ENCODE measurements at places on chromosomes 4 and X. TPM values are rescaled to one million over a fixed set of nuclear protein-coding genes. Genes with fewer than 3 reads are reported as not detected.

The TDO2 gene
- 0.26 TPM for total RNA-seq

The ADGRL3 gene
- 0.33 TPM for total RNA-seq

The TIGD4 gene
- 0.78 TPM for total RNA-seq

The DEFB131A gene
- total RNA-seq = not detected

The POF1B gene
- total RNA-seq = 8.6 TPM

The GAB3 gene
- total RNA-seq = 0.66 TPM

The SPANXN3 gene
- total RNA-seq = not detected

The GC gene
- 34.8 TPM for total RNA-seq

The CC2D2A gene
- total RNA-seq = 4.9 TPM

The MED14 gene
- total RNA-seq = 27.0 TPM

The CXCL8 gene
- total RNA-seq = 12.9 TPM

The OPRPN gene
- total RNA-seq = not detected

The TMEM35A gene
- total RNA-seq = 0.26 TPM

The AMTN gene
- total RNA-seq = not detected

The MAP7D2 gene
- total RNA-seq = 0.99 TPM

The TCP11X2 gene
- total RNA-seq = not detected

The SHROOM3 gene
- 96.0 TPM for total RNA-seq

The MTNR1A gene
- total RNA-seq = 1.6 TPM

The SULT1B1 gene
- 1.8 TPM for total RNA-seq

The ZNF141 gene
- 20.2 TPM for total RNA-seq

The MAGED4B gene
- total RNA-seq = 17.8 TPM

The UGT2B11 gene
- total RNA-seq = not detected

The ESX1 gene
- not detected for total RNA-seq

The VSIG1 gene
- 2.6 TPM for total RNA-seq

The GUCY1B1 gene
- 11.9 TPM for total RNA-seq

The REELD1 gene
- 0.78 TPM for total RNA-seq

The ERVMER34-1 gene
- 0.33 TPM for total RNA-seq

The ATP1B4 gene
- not detected for total RNA-seq

The KLHL4 gene
- total RNA-seq = not detected

The LIMCH1 gene
- total RNA-seq = 24.1 TPM

The SLIT2 gene
- 3.1 TPM for total RNA-seq

The NPNT gene
- total RNA-seq = 29.1 TPM

The SCOC gene
- total RNA-seq = 36.1 TPM

The P2RY10 gene
- not detected for total RNA-seq

The TLR3 gene
- 4.2 TPM for total RNA-seq

The CACNA1F gene
- not detected for total RNA-seq

The CPLX1 gene
- total RNA-seq = 0.52 TPM

The AFP gene
- not detected for total RNA-seq
